ENCODE measurements at places on chromosomes 3 and 15.

DNA sequence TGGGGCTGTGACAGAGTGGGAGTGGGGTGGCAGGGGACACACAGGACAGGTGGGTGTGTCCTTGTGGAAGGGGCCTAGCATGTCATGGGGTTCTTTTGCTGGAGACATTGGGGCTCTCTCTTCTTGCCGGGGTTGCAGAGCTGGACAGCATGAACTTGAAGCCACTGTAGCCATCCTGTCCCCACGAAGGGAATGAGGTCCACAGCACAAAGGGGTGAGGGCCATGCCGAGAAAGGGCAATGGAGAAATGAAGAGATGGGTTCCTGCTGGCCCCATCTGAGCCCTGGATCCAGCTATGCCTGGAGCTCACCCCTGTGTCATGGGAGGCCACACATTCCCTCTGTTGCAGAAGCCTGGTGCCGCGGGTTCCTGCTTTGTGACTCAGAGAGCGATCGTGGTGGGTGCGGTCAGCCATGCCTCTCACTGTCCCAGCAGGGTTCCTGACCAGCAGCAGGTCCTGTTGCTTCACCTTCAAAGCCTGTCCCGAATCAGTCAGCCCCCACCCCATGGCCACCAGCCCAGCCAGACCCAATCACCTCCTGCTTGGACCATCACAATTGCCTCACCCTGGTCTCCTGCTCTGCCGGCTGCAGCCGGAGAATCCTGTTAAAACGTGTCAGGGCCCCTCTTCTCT lies 50.0 kb downstream of the DNAJB8 start:
- DNase-seq = no peak

- DNase-seq = no peak
Observed at GRCh38 chr15:92915766-92916435, 15.8 kb downstream of the CHD2 start.

GRCh38 chr15:84748274-84749110 lies at the start of gene ZNF592:
Gene ZNF592, plus strand, starts transcription at chr15:84748592. Its CDS starts 34,084 bp downstream, at chr15:84782676.
- DNase-seq = peak; percentile 66

- DNase-seq = no peak
Observed at GRCh38 chr3:9061634-9062033, 98.4 kb upstream of the RAD18 start.

- DNase-seq = no peak
Observed at GRCh38 chr3:188673646-188674186, 498.1 kb upstream of the TPRG1 start.

DNA sequence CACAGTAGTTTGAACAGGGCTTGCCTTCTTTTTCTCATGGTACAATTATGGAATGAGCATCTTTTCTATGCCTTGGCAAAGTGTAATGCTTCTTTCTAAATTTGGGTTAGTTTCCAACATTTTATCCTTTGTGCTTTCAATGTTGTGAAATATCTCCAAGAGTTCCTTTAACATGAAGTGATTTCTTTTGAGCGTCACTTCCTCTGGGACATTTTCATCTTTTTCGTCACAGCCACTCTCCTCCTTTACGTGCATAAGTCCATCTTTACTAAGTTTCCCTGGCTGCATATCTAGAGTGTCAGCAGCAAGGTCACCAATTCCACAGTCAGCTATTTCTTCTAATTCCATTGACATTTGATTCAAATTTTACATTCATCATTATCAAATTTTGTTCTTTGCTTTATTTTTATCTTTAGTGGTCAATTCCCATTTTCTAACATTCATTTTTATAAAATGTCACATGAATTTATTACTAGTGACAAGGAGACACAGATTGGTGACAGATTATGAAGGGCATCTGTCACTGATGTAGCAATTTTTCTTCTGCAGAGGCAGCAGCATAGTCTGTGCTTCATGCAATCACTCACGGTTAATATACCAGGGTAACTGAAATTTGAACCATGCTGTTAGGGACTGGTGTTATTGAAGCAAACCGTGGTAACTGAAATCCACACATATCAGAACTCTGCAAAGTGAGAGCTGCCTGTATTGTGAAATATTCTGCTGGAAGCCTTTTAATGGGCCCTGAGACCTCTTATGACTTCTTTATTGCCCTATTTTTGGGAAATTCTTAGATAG lies 126.5 kb upstream of the THBS1 start:
- DNase-seq = no peak

DNA sequence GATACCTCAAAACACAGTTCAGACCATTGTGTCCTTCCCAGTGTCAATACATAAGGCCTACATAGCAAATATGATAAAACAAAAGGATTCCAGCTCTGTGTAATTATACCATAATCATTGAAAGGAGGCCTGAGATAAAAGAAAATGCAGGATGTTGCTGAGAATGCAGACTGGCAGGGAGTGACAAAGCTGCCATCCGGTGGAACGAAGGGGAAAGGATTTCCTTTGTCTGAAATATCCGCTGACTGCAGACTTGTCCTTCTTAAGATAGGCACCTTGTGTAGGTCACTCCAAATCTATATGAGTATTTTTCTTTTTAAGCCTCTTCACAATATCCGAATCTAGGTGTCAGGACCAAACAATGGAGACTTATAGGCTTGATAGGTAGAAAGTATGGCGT lies 108.0 kb downstream of the KCNH8 start:
- DNase-seq = no peak

GRCh38 chr3:40713795-40714194 lies 189.0 kb downstream of the ZNF621 start:
- DNase-seq = no peak

DNA sequence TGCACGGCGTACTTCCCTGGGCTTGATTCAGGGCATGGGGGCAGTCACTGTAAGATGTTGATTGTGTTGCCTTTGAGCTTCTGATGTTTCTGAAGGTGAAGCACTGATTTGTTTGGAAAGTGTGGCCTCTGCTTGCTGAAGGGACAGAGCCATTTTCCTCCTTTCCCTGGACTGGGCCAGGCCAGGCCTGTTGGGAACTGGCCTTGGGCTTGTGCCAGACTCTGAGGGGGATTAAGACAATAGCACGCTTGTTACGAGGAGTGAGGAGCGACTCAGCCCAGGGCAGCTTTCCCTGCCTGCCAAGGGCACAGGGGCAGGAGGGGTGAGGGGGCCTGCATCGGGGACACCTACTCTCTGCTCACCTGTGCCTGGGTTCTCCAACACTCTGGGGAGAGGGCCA lies 42.9 kb downstream of the LINGO1 start:
- no peak for DNase-seq

- DNase-seq = no peak
Observed at GRCh38 chr3:23826382-23827064, 20.8 kb downstream of the UBE2E1 start.

DNA sequence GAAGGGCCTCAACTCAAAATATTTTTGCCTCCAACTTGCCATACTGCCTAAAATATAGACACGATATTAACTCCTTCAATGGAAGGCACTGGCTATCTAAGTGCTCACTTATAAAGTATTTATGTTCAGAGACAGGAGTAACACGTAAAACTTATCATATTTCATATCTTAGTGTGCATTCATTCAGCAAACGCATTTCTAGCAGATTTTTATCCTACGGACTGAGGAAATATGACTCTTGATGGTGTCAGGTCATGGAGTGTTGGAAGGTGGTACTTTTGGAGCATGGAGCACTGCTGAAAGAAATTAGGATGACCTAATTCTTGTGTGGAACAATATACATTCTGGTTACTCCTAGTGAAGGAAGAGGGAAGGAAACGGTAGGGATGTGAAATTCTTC lies 43.8 kb upstream of the LEKR1 start:
- DNase-seq = no peak

GRCh38 chr3:7086417-7086816 lies 225.5 kb downstream of the GRM7 start:
- DNase-seq = no peak

- DNase-seq = no peak
Observed at GRCh38 chr3:46484911-46485778, 12.6 kb upstream of the RTP3 start.

DNA sequence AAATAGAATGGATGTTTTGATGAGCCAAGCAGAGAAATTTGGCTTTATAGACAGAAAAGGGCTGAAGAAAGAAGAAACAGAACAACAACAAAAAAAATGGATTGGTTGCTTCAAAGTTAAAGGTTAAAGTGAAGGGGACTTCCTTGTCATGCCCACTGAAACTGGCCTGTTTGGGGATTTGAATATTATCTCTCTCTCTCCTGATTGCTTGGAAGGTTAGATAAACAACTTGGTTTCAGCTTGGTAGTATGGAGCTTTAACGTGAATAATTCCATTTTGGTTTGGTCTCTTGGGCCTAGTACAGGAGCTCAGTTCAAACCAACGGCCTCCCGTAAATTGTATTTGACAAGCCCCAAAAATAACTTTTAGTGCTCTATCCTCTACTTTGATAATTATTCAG lies 70.8 kb upstream of the MBNL1 start:
- no peak for DNase-seq

DNA sequence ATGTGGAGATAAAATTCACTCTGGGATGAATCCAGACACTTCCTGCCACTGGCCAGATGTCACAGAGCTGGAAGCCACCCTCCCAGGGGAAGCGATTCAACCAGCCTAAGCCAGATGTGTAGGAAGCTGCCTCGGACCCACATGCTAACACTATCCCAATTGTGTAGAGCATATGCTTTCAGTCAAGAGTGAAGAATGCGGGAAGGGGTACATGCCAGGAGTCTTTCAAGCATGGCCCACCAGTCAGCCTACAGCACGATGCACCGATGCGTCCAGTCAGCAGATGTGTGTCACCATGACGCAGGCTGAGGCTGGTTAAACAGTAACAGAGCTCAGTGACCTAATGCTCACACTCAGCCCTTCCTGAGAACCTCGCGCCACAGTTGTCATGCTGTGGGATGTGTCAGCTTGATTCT lies 38.8 kb upstream of the BNC1 start:
- no peak for DNase-seq

DNA sequence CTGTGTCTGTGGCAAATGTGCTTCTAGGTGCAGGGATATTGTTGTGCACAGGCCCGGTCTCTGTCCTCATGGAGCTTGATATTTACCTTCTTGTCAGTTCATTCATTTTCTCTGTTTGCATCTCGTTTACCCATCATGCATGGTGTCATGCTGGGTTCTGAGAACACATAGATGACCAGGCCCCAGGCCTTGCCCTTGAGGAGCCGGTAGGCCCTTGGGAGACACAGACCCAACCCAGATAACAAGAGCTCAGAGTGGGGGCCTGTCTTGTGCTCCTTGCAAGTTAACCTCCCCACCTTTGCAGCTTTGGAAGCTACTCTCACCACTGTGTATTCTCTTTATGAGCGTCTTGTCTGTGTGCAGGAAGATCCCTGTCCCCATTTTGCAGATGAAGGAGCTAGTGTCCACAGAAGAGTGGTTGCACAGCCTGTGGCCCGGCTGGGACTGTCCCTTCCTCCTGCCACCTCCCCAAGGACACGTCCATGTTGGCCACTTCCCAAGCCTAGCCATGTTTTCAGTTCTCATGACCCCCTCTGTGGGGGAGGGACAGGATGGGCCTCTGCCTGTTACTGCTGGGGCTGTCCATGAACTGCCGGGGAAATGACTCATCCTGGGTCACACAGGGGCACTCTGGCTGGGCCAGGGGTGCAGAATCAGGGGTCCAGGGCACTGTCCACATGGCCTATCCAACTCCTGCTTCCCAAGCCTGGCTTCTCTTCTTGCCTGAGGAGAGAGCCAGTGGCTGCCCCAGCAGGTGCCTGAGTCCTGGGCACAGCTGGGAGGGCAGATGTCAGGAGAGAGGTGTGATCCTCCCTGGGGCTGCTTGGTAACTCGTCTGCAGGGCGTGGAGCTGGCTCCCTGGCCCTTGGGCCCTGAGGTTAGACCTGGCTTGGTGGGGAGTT lies 3.4 kb downstream of the SNX33 start:
- DNase-seq = no peak

DNA sequence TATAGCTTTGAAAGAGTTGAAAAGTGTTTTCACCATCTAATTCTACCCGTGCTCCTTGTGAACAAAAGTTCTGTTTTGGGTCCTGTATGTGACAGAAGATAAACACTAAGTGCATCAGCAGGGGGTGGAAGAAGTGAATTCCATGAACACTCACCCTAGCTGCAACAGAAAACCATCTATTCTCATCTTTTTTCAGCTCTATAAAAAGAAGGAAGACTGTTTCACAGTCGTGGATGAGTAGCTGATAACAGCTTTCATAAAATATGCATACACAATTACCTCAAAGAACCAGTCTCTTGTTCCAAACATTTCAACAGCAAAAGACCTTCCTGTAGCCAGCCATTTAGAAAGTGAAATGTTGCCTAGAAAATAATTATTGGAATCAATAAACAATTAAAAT lies 281.7 kb upstream of the RASGRP1 start:
- DNase-seq = no peak

- no peak for DNase-seq
Observed at GRCh38 chr3:194089357-194090177, 46.4 kb upstream of the HES1 start.

DNA sequence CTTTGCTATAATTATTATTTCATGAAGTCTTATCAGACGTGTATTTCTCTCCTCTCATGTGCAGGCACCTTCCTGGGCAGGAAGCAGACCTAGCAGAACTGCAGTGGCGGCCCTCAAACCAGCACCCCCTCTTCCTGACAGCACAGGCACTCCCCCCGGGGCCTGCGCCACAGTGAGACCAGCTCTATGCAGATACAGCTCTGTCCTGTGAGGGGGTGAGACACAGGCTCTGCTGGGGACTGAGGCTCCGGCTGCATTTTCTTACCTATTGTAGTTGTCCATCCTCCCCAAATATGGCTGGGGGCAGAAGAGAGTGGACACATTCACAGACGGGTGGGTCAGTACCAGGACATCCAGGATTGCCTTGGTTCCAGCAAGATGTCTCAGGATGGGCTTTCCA lies 5.0 kb downstream of the CISH start:
- no peak for DNase-seq

- DNase-seq = no peak
Observed at GRCh38 chr3:52291508-52292181, 4.0 kb downstream of the GLYCTK start.

DNA sequence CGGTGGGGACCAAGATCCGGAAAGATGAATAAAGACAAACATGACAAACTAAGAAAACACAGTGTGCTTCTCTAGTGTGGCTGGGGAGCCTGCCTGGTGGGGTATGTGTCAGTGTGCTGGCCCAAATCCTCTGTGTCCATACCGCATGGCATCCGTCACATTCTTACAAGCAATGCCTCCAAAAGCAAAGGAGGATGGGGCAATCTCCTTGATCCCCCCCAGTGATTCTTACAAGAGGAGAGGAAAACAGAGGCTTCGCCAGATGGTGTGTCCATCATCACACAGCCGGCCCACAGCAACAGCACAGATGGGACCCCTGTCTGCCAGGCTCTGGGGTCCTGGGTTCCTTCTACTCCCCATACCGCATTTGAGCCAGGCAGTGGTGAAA lies 558 bp upstream of the IL17RC start:
- DNase-seq = no peak

Data from stimulated activated CD4-positive, alpha-beta T cell treated with anti-CD3 and anti-CD28 coated beads, Interleukin-1b, Interleukin-23, amount 100 ng/mL, for 24 hours (primary cell).